HCT116 (cell line): ENCODE measurements at places on chromosomes 6 and 20. TPM values are rescaled to one million over a fixed set of nuclear protein-coding genes. Genes with fewer than 3 reads are reported as not detected.

PSORS1C1 gene
- total RNA-seq: 9.8 TPM

DNA sequence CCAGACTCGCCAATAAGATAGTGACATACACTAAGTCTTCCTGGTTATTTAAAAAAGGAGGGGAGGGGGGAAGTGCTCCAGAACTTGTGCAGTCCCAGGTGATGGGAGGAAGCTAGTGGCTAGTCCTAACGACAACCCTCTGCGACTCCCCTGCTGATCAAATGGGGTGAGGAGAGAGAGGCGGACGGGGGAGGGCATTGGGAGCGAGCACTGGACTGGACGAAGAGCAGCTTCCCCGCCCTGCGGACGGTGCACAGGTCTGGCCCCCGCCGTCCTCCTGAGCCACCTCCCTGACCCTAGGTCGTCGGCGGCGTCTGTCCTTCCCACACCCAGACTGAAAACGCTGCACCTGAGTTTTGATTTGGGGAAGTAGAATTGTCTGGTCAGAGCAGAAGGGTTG lies 2.2 kb upstream of the OLIG3 start:
- no peak for DNase-seq
- no peaks in the 10 kb centered on the region for H3K36me3 ChIP-seq
- no peak overlapping the region for H3K4me3 ChIP-seq
- no peak overlapping the region for H3K27ac ChIP-seq

- no peak overlapping the region for H3K4me3 ChIP-seq
- H3K4me1 ChIP-seq: no peaks in the 10 kb centered on the region
- H3K36me3 ChIP-seq: no peaks in the 10 kb centered on the region
- no peak overlapping the region for H3K27ac ChIP-seq
- H3K27me3 ChIP-seq: no peaks in the 10 kb centered on the region
These were observed 63.3 kb downstream of the ZFAND3 start for GRCh38 chr6:37882724-37883413.

CGA gene
- not detected for total RNA-seq
